ENCODE measurements at places on chromosomes 5 and 9. TPM values are rescaled to one million over a fixed set of nuclear protein-coding genes. Genes with fewer than 3 reads are reported as not detected.

Gene PRLR
- total RNA-seq: 13.3 TPM

DNA sequence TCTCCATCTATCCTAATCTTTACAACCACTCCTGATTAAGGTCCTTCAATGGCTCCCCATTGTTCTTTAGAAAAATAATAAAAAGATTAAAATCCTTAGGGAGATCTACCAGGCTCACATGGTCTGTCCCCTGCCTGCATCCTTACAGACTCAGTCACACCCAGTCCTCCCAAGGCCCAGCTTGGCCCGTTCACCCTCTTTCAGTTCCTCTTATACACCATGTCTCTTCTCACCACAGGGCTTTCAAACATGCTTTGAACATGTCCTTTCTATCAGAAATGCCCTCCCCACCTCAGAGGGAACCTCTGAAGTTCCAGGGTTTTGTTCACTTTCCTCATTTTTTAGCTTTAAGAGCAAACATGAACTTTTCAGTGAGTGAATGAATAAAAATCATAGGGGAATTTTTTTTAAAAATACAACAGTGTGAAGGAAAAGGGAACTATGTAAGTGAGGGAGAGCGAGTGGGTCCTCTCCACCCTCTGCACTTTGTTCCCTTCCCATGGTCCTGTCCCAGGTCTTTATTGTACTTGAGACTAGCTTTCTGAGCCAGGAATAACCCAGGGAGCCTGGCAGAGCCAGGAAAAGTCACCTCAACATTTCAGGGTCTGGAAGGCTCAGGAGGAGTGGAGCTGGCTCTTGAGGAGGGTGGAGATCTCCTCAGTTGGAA is 55.3 kb downstream of the TRPC7 start:
- H3K36me3 ChIP-seq: no peaks in the 10 kb centered on the region
- no peak overlapping the region for H3K4me3 ChIP-seq
- DNase-seq: no peak
- no peak overlapping the region for H3K27ac ChIP-seq
- no peaks in the 10 kb centered on the region for H3K27me3 ChIP-seq
- no peaks in the 10 kb centered on the region for H3K4me1 ChIP-seq

DNA sequence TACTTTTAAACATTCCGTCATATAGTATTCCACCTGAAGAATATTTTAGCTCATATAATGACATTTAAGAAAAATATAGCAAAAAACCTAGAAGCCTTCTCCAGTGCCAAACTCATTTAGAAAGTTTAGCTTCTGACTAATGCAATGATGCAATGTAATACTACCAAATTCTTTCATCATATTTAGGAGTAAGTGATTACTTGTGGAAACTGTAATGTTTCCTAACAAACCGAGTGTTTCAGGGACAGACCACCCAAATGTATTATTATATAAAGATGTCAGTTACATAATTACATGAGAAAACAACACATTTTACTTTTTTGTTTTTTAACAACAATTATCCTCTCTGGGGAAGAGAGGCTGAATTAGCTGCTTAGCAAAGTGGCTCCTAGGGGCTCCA is 316.2 kb downstream of the ARL15 start:
- no peaks in the 10 kb centered on the region for H3K4me1 ChIP-seq
- H3K36me3 ChIP-seq: no peaks in the 10 kb centered on the region
- H3K4me3 ChIP-seq: no peak overlapping the region

GRCh38 chr9:761793-762560 is 79.5 kb upstream of the DMRT1 start:
- no peaks in the 10 kb centered on the region for H3K36me3 ChIP-seq
- H3K4me1 ChIP-seq: peaks cover 20% of the 10 kb centered on the region
- H3K4me3 ChIP-seq: no peak overlapping the region
- DNase-seq: no peak
- no peaks in the 10 kb centered on the region for H3K27me3 ChIP-seq
